Muscle of leg (tissue), 16 donors: ENCODE measurements at places on chromosomes 3 and 15.

DNA sequence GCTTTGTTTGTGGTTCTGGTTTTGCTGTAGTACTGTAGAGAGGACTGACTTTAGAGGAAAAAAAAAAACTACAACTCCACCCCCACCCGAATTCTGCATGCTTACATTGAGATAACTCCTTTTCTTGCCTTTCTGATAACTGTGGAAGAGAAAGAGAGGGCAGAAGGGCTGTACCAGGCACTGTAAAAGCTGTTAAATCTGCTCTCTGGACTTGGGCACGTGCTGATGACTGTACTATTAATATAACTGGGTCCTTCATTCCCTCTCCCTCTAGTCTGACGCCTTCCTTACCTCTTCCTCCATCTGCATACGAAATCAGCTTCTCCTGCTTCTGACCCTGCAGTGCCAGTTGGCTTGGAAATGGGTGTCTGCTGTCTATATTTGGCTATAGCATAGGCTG is 15.0 kb downstream of the MAPKBP1 start:
- no peak for DNase-seq

GRCh38 chr3:42838571-42838970 is 29.3 kb downstream of the ACKR2 start:
- no peak for DNase-seq

GRCh38 chr3:128394033-128394432 is 72.7 kb downstream of the DNAJB8 start:
- no peak for DNase-seq

- DNase-seq, result no peak
These were observed 49.1 kb upstream of the UTS2B start for GRCh38 chr3:191379446-191379845.

DNA sequence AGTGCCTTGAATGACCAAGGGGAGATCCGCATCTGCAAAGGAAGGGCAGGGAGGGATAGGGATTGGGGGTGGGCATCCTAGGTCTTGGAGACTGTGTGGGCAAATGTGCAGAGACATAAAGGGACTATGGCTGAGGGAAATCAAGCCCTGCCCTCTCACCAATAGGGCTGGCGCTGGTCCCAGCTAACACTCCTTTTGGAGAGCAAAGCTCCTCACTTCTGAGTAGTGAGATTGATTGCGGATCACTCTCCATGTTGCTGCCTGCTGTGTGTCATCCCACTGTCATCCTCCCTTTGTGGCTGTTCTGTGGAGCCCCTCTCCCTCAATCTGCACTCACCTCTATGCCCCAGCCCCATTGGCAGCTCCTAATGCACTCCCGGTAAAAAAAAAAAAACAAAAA is 2.2 kb upstream of the CELSR3 start:
- DNase-seq, result no peak

- DNase-seq, result no peak
These were observed 175.8 kb upstream of the DPH6 start for GRCh38 chr15:35721751-35722150.

GRCh38 chr15:77181305-77182074 is 110.6 kb upstream of the TSPAN3 start:
- DNase-seq, result no peak

- peak; percentile 75 for DNase-seq
These were observed 658 bp downstream of the EOGT start for GRCh38 chr3:69012800-69013252.

GRCh38 chr3:88936831-88937230 is 170.6 kb upstream of the EPHA3 start:
- DNase-seq, result peak; percentile 22

- DNase-seq, result no peak
These were observed 106.7 kb downstream of the MYO5A start for GRCh38 chr15:52422001-52422400.

GRCh38 chr15:90465140-90465929 is 64.4 kb upstream of the CRTC3 start:
- DNase-seq, result peak; percentile 41

GRCh38 chr3:147008886-147009285 is 397.5 kb downstream of the ZIC4 start:
- DNase-seq, result peak; percentile 7

DNA sequence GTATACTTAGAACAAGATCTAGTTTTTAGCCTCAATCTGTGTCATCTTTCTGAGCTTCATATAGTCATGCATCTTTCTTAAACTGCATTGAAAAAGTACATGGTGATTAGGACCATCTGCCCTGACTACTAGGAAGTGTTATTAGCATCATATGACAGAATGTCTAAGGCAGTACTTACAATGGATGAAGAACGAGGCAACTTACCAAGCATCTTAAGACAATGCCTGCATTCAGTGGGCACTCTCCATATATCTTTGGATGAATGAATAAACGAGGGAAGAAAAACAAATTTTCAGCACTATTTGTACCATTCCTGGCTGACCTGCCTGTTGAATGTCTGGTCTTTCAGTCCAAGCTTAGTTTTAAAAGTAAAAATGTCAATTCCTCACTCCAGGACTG is 185.4 kb upstream of the EPHA3 start:
- no peak for DNase-seq

GRCh38 chr3:193129607-193130006 is 111.4 kb upstream of the PLAAT1 start:
- DNase-seq, result no peak

DNA sequence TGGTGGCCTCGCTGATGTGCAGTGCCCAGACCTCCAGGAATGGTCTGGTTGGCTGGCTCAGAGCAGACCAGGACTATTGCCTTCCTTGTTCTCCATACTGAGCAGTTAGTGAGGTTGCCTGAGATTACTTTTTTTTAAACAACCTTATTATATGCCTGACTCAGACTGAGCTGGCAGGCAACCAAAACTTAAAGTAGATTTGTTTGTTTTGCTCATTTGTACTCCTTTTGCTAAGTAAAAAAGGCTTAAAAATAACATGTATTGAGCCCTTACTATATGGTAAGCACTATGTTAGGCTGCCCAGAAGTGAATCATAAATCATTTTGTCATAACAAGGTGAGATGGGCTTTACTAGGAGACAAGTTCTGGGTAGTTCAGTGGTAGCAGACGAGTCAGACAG is 92.4 kb downstream of the GHSR start:
- peak; percentile 63 for DNase-seq

- DNase-seq, result peak; percentile 60
These were observed 12.3 kb downstream of the HCLS1 start for GRCh38 chr3:121648219-121648958.

DNA sequence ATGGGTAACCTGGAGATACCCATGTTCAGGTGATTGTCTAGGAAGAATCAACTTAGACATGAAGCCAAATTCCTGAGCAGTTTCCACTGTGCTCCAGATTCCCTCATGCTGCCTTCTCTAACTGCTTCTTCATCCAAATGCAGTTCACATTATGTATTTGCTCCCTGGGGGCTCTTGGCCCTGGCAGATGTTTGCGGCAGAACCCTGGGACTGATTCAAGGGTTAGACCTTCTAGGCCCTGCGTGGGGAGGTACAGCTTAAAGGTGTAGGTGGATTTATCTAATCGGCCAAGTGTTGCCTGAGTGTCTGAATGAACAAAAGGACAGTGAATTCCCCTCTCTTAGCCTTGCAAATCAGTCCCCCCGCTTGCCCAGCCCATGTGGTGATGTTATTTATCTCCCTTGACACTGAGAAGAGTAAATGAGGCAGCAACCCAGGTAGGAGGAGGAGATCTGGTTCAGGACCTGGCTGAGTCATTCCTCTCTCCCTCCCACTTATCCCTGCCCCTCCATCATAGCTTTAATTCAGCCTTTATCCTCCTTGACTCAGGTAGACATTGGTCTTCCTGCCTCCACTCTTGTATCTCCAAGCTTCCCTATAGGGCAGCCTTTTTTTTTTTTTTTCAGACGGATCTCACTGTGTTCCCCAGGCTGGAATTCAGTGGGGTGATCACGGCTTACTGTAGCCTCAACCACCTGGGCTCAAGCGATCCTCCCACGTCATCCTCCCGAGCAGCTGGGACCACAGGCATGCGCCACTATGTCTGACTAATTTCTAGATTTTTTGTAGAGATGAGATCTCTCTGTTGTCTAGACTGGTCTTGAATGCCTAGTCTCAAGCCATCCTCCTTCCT is 54.8 kb downstream of the MAGEF1 start:
- peak; percentile 78 for DNase-seq

GRCh38 chr15:53671545-53671944 is 87.9 kb downstream of the WDR72 start:
- no peak for DNase-seq

DNA sequence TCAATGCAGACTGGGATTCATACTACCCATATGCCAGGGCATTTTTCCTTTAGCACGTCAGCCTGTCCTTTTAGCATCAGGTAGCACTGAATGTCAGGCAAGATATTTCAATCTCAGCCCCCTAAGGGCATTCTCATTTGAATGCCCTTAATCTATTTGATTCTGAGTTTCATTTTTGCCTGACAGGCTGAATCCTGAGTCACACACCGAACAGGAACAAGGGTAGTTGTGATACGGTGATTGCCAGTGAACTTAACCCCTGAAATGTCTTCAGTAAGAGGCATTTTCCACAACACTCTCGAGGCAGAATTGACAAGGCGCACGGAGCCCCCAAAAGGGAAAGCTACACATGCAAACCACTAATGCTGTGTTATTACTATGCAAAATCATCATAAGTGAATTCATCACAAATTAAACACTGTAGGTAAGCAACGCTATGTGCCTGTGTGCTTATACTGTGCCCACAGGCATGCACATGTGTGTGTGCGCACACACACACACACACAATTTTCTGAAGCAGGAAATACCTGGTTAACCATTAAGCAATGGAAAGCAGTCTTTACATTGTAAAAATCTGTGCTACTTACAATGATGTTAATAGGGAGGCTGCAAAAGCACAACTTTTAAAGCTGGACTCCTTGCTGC is 130.4 kb downstream of the ZNF385D start:
- DNase-seq, result peak; percentile 12

DNA sequence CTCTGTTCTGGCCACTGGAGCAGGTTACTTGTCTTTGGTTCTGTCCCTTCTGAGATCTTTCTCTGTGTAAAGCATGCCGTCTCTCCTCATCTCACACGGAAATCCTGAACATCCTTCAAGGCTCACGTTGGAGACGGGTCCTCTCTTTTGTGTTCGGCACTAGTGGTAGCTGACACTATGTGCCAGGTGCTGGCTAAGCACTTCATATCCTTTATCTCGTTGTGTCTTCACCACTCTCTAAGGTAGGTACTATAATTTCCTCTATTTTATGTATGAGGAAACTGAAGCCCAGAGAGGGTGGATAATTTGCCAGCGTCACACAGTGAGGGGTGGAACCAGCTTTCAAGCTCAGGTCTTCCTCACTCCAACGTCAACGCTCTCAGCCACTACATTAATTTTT is 1.2 kb downstream of the IFT122 start:
- no peak for DNase-seq

DNA sequence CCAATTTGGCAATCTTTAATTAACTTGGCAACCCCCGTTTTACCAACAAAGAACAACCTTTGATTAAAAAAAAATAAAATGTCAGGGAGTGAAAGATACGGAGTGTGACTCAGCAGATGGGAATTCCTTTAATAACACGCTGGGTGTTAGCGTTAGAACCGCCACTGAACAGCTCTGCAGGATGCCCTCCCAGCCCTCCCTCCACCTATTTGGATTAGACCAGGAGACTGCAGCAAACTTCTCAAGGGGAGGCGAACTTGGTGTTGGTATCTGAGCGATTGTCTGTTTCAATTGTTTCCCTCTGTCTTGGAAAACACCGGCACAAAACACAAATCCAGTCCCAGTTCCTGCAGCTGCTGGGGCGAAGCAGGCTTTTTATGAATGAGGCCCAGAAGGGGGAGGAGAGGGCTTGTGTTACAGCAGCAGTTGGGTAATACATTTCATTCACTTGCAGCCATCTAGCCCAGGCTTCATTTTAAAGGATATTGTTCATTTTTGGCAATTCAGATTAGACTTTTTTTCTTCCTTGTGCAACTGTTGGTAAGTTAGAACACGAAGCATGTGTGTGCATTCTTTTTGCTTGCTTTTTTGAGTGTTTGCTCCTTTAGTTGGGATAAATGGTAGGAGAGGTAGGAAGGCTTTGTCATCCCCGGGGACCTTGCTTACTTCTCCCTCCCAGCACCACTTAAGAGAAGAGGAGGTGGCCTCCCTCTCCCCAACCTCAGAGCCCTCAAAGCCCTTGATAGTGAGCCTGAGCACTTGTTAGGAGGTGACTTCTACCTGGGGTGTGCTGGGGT is 152.3 kb downstream of the IGF1R start:
- peak; percentile 98 for DNase-seq

GRCh38 chr15:42933886-42934667 is 13.5 kb upstream of the TTBK2 start:
- DNase-seq, result no peak

GRCh38 chr15:67047149-67047661 is 18.2 kb upstream of the SMAD3 start:
- no peak for DNase-seq

- DNase-seq, result no peak
These were observed 643.4 kb upstream of the ARPP21 start for GRCh38 chr3:34995796-34996430.

GRCh38 chr15:69679623-69680228 is 227.1 kb downstream of the RPLP1 start:
- no peak for DNase-seq

- peak; percentile 11 for DNase-seq
These were observed 181.2 kb downstream of the NECTIN3 start for GRCh38 chr3:111252779-111253178.

DNA sequence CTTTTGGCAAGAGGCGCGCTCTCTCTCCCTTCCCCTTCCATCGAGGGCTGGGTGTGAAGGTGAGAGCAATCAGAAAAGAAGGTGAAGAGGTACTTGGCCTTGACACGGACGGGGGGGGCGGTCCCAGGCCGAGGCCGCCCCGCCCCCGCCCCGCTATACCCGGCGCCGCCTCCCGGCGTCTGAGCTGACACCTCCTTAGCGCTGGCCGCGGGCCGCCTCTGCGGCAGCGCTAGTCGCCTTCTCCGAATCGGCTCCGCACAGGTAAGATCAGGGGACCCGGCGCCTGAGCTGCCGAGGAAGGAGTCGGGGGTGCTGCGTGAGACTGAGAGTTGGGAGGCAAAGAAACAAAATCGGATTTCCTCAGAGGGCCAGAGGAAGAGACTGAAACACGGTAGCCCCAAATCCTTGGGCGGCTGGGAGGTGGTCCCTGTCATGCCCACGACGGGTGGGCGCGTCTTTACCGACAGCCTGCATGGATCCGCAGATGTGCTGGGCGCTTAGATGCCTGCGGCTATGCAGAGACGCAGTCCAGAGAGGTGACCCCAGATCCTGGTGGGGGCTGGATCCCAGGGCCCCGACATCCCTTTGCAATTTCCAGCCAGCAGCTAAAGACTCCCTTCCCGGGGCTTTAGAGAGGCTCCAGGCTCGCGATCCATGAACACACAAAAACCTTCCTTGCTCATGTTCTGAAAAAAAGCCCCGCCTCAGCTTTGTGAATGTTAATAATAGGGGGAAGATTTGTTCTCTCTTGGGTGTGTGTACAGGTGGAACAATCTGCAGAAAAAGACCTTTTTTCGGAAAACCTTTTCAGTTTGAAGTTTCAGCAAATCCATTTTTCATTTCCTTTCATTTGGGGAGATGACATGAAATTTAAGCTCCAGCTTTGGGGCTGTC is at the start of gene ENTPD3:
Gene ENTPD3 (plus strand): TSS at position 184 of the 894 bp plus-strand sequence. CDS start 874 bp downstream, outside the sequence.
- DNase-seq, result peak; percentile 10
